ENCODE measurements at places on chromosomes 16 and 17.

GRCh38 chr17:77958716-77959125, 218 bp downstream of the TNRC6C start:
- no peak for DNase-seq

- no peak for DNase-seq
Observed at GRCh38 chr17:1124896-1125787, 54.6 kb downstream of the ABR start.

GRCh38 chr16:48212033-48212432, 32.1 kb upstream of the LONP2 start:
- DNase-seq, result no peak

- DNase-seq, result no peak
Observed at GRCh38 chr17:59355702-59356325, 24.4 kb downstream of the YPEL2 start.

- no peak for DNase-seq
Observed at GRCh38 chr17:51742571-51742970, 415.9 kb downstream of the CA10 start.

DNA sequence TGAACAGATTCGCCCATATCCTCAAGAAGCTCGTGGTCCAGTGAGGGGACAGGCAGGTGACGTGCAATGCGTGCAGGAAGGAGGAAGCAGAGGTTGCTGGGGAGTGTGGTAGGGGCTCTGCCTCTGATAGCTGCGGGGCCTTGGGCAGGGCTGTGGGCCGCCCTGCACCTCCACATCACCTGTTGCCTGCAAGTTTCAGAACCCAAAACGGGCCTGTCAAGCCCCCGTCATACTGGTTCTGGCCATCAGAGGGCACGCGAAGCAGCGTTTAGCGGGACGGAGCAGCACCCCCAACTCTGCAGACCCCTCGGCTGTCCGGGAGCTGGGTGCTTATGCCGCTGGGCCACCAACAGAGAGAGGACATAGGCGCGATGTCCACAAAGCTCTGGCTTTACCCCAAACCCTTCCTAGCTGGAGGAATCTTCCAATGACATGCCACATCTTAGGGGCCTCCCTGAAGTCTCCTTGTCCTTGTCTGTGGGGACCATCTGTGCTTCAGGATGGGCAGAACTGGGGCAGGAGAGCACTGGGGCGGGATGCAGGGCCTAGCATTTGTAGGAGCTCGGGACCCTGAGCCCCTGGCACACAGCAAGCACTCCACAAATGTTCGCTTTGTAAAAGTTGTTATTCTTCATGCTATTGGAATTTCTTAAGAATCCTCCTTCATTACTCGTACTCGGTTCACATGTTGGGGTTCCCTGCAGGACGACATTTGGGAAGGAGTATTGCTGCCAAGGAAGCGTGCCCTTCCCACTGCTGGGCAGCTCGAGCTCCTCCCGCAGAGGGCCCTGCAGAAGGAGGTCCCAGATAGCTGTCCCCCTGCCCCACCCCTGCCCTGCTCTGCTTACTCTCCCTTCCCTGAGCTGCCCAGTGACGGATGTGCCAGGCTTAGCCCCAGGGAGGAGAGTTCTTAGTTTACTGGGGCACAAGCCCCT, 64.3 kb downstream of the CNGB1 start:
- peak; percentile 21 for DNase-seq

DNA sequence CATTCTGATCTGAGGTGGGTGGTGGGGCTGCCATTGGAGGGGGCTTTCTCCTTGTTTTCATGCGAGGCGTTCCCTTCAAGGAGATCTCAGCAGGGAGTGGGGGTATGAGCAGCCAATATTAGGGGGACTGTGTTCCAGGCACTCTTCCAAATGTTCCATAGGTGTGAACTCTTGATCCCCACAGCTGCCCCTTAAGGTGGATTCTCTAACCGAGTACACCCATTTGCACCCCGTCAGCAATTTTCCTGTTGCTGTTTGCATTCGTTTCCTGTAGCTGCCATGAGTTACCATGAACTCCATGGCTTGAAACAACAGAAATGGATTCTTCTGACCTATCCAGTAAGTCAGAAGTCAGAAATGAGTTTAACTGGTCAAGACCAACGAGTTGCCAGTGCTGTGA, 3.7 kb upstream of the PRR15L start:
- DNase-seq, result no peak

- DNase-seq, result peak; percentile 96
Observed at GRCh38 chr17:51046514-51047384, 73.9 kb downstream of the SPAG9 start.

GRCh38 chr17:64213995-64214811, 48.9 kb downstream of the TEX2 start:
- DNase-seq, result peak; percentile 22

DNA sequence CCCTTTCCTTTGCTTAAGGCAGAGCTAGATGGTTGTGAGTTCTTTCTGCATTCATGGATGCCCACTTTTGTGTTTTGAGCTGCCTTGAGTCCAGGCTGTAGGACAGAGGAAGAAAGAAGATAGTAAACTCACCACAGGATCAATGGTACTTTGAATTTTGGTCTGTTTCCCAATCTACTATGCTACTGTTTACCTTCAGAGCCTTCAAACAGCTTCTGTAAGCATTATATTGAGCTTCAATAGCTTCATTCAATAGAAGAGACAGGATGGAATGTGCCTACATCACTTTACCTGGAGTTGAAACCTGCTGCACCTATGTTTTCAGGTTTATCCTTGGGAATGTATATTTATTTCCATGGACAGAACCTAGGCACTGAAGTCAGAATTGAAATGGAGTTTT, 397.9 kb upstream of the DYNLRB2 start:
- no peak for DNase-seq

- DNase-seq, result no peak
Observed at GRCh38 chr17:42362245-42362961, 25.8 kb downstream of the STAT3 start.

GRCh38 chr16:69166221-69166833, 20.6 kb upstream of the SNTB2 start:
- DNase-seq, result peak; percentile 26

GRCh38 chr17:71441098-71441497, 679.7 kb upstream of the SOX9 start:
- peak; percentile 50 for DNase-seq

DNA sequence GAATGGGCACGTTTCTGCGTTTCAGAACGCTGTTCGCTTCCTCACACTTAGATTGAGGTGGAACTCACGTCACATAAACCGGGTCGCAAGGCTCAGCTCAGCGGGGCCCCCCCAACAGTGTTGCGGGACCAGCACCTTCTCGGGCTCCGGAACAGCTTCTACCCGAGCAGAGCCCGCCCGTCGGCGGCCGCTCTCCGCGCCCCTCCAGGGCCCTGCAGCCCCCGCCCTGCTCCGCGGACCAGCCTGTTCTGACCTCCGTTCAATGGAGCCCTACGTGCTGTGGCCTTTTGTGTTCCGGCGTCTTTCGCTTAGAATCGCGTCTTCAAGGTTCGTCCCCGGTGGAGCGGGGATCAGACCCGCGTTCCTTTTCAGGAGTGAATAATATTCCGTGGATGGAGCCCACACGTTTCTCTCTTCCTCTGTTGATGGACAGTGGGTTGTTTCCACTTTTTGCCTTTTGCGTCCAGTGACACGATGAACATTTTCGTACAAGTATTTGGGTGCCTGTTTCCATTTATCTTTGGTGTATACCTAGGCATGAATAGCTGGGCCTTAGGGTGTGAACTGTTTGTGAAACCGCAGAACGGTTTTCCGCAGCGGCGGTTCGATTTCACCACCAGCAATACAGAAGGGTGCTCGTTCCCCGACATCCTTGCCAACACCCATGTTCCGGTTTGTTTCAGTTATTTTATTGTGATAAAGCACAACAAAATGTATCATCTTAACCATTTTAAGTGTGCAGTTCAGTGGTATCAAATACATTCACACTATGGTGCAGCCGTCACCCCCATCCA, 2.3 kb upstream of the SLC22A31 start:
- DNase-seq, result no peak

- no peak for DNase-seq
Observed at GRCh38 chr17:76048711-76049110, 21.6 kb upstream of the EVPL start.

DNA sequence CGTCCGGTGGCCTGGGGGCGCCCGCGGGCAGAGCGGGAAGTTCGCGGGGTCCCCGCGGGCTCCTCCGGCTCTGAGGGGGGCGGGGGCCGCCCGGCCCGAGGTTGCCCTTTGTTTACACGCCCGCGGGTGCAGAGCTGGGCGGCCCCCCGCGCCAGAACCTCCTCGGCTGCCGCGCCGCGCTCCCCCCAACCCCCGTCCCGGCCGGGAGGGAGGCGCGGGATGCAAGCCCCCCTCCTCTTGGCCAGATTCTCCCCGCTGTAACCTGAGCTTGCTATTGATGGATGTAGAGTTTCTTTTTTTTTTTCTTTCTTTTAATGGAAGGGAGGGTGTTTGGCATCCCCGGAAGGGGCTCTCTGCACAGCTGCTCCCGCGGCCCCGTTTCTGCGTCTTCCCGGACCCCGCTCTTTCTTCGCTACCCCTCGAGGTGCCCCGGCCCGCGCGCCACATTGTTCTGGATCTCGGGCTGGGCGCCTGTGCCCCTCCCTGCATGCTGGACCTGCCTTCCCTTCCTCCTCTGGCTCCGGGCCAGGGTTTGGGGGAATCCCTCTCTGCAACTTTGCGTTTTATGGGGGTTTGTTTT, 646 bp downstream of the CBX2 start:
- DNase-seq, result no peak

GRCh38 chr16:27367461-27368357, 34.3 kb upstream of the IL21R start:
- DNase-seq, result peak; percentile 82

DNA sequence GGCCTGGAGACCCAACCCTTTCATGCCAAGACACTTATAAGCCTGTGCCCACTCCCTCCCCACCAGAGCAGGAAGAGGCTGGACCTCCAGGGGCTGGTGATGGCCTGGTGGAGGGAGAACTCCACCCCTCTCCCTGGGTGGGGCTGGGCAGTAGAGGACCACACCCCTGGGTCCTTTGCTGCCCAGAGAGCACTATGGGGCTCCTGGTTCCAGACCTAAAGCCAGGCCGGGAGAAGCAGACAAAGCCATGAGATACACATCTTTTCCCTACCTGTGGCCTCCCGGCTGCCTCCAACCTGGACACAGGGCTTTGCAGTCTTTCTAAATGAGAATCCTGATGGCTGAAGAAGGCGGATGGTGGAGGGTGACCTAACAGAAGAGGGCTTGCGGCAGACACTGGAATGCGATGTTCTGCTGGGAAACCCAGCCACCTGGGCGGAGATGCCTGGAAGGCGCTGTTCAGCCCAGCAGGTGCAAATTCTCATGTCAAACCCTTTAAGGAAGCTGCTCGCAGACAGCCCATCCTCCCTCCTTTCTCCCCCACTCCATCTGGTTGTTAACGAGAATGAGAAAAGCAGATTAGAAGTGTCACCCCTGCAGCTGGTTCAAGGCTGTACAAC, 43.9 kb upstream of the KIFC3 start:
- DNase-seq, result no peak

DNA sequence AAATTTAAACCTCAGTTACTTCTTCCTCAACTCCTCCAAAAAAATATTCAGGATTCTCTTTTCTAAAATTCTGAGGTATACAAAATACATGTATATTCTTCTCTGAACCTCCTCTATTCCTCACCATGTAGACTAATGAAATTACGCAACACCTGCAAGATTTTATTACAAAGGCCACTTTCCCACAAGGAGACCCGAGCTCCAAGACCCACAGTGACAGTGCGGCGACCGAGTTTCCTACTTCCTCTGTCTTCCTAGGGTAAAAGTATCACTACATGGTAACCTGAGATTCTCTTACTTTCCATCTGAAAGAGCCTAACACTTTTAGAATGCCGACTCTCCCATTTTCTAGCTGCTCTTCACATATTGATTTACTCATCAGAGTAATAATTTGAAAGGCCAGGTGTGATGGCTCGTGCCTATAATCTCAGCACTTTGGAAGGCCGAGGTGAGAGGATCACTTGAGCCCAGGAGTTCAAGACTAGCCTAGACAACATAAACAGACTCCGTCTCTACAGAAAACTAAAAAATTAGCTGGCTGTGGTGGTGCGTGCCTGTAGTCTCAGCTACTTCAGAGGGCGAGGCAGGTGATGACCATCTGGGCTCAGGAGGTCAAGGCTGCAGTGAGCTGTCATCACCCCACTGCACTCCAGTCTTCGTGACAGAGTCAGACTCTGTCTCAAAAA, 35.7 kb downstream of the CYTH1 start:
- no peak for DNase-seq

DNA sequence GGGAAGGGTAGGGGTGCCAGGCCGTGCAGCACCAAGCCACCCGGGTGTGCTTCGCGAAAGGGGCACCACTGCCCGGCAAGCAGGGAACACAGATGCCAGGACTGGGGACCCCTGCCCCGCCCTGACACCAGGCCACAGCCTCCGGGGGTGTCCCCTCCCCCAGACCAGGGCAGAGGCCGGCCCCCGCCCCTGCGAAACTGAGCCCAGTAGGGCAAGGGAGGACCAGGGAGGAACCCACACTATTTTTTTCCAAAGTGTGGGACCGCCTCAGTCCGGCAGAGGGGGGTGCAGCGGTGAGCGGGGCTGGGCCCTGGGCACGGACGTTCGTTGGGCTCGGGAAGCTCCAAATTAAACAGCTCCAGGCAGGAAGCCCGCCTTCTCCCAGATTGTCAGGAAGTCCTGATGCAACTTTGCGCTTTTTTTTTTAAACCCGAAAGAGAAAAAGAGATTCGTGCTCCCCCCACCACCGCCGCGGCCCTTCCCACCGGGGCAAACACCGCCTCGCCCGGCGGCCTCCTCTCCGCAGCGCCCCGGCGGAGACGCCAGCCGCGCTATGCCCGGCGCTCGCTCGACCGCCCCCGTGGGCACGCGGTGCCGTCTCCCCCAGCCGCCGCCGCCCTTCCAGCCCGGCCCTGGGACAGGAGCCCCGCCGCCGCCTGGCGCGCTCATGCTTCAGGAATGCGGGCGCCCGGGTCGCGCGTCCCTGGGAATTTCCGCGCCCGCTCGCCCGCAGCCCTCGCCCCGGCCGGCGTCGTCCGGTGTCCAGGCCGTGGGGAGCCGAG, 755 bp downstream of the PIEZO1 start:
- DNase-seq, result peak; percentile 78

- DNase-seq, result no peak
Observed at GRCh38 chr17:33024688-33025486, 33.2 kb downstream of the SPACA3 start.

GRCh38 chr17:64424324-64424849, 24.5 kb upstream of the MILR1 start:
- DNase-seq, result no peak

GRCh38 chr17:10033449-10033848, 128.4 kb upstream of the RCVRN start:
- DNase-seq, result no peak

- no peak for DNase-seq
Observed at GRCh38 chr16:16188827-16189226, 34.5 kb downstream of the ABCC6 start.

- DNase-seq, result no peak
Observed at GRCh38 chr17:77212081-77212832, 71.5 kb downstream of the SEC14L1 start.

Data from cardiac fibroblast (primary cell).